ENCODE measurements at places on chromosomes 13 and 19.

DNA sequence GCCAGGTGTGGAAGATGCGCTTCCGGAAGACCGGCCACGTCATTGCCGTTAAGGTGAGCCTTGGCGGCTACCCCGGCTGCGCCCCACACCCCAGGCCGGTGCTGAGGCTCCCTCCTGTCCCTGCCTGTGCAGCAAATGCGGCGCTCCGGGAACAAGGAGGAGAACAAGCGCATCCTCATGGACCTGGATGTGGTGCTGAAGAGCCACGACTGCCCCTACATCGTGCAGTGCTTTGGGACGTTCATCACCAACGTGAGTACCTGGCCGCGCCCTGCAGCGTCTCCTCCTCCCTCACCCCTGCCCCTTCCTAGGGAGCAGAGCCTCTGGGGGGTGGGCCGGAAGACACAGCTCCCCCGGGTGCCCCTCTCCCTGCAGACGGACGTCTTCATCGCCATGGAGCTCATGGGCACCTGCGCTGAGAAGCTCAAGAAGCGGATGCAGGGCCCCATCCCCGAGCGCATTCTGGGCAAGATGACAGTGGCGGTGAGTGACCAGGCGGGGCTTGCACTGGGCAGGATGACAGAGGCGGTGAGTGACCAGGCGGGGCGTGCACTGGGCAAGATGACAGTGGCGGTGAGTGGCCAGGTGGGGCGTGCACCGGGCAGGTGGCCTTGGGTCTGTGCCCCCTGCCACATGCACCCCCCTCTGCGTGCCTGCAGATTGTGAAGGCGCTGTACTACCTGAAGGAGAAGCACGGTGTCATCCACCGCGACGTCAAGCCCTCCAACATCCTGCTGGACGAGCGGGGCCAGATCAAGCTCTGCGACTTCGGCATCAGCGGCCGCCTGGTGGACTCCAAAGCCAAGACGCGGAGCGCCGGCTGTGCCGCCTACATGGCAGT lies 4.1 kb upstream of the TGFBR3L start:
- no peak for DNase-seq

GRCh38 chr19:33329736-33330135 lies 27.4 kb upstream of the CEBPA start:
- DNase-seq: no peak

DNA sequence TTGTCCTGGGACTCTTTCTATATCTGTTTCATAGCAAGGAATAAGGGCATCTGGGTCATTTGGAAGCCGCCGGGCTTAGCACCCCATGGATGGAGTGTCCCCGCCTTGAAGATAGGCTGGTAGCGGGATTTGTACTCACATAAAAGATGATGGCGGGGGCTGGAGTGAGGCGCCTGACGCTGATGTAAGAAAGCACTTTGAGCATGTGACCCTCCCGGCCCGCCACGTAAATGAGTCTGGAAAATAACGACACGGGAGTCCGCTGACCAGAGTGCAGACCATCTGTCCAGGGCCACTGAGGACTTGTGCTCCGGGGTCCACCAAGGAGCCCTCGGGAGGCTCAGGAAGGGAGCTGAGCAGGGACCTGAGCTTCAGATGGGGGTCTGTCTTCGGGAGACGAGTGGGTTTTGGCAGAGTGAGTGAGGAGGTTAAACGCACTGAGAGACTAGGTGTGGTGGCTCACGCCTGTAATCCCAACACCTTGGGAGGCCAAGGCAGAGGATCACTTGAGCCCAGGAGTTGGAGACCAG lies 25.8 kb downstream of the SLC7A9 start:
- DNase-seq: no peak

DNA sequence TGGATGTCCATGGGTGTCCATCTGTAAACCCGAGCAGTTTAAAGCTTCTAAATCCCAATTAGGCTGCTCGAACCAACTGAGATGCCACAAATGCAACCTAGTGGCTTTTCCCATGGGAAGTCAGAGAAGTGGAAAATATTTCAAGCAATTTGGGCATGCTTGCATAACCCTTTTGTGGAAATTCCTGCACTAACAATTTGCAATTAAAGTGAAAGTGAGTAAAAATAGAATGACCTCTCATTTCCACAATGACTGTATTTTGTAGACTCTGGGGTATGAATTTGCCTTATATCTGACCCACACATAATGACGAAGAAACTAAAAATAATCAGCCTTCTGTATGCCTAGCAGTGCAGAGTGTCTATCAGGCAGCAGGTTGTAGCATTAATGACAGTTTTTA lies 91.8 kb upstream of the TSC22D1 start:
- no peak for DNase-seq

Measured in CD4-positive, alpha-beta T cell treated with Interleukin-2 at 100 ng/mL for 4 hours (primary cell).